ENCODE measurements at places on chromosomes 5 and 9.

DNA sequence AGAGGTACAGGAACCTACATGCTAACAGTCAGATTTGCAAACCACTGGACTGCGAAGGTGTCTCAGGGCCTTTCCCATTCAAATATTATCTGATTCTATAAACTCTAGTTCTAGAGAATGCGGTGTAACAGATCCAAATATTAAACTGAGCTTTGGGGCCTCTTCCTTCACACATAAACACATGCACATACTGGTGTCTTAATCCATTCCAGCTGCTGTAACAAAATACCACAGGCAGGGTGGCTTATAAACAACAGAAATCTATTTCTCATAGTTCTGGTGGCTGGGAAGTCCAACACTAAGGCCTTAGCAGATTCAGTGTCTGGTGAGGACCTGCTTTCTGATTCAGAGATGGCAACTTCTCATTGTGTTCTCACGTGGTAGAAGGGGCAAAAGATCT lies 30.2 kb downstream of the RETREG1 start:
- DNase-seq, result no peak

- no peak for DNase-seq
These were observed 794.4 kb downstream of the CDH18 start for GRCh38 chr5:19193631-19194030.

DNA sequence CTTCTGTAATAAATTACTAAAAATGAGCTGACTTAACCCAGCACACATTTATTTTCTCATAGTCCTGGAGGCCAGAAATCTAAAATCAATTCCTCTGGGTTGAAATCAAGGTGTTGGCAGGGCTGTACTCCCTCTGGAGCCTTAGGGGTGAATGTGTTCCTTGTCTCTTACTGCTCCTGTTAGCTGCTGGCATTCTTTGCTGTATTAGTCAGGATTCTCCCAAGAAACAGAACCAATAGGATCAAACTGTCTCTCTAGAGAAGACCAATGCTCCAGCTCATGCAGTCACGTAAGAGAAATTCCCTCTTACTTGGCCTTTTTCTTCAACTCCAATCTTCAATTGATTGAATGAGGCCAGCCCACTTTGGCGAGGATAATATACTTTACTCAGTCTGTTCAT lies 15.3 kb upstream of the CD180 start:
- DNase-seq, result no peak

- no peak for DNase-seq
These were observed 62.5 kb upstream of the PLPP1 start for GRCh38 chr5:55597014-55597981.

DNA sequence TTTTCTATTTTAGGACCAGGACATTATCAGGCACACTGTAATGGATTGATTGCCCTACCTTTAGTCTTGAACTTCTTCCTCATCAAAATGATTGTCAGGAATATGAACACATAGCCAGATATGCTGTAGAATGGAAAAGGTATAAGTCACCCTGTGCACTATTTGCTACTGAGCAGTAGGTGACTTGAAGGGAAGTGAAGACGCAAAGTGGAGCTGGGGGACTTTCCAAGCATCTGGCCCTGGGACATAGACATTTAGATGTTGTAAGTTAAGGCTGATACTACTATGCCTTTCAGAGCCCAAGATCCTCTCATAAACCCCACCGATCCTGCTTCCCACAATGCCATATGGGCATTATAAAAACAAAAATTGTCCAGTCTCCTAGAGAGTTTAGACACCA lies 174.5 kb downstream of the DOCK8 start:
- no peak for DNase-seq

Measured in SIG-M5 (cell line).